ENCODE measurements at places on chromosomes 4 and X.

DNA sequence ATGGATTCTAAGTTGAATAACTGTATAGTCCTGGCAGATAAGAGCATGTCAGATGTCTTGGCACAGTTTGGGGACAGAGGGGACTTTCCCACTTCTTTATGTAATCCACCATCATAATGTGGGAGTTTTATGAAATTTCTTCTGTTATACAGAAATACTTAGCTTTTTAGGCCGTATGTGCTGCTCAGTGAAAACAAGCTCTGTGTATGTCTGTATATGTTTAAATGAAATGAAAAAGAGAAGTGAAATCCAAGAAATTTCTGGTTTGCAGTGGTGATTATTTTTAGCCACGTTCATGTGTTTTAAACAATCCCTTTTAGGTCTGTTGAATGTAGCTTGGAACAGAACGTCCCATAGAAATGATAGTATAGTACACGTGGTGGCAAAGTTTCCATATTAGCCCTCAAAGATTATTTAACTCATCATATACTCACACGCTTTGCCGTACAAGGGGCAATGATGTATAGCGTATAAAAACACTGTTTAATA is 41.0 kb downstream of the GAB1 start:
- DNase-seq, result no peak

DNA sequence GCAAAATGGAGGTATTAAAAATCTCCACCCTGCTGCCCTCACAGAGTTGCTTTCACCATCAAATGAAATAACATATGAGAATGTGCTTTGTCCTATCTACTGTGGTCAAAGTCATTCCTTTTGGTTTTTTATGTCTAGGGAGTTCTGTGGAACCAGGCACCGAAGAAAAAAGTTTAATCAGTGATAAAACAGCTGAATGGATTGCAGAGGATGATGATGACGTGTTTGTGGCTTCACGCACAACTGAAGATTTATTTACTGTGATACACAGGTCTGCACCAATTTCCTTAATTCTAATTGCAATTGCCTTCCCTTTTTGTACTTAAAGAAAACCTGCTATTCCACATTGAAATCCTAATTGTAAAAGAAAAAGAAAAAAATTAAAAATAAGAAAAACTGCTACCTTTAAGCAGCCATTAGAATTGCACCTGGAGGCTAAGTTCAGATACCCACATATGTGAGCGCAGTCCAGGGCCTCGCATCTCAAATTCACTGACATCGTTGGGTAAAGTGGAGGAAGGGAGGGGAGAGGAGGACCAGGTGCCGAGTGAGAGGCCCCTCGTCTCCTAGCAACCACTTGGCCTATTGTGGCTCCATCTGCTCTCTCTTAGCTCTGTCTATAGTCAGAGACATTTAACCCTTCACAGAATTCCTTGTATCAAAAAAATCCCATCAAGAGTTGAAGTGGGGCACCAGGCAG is 10.5 kb upstream of the RTL5 start:
- DNase-seq, result no peak

GRCh38 chrX:37918168-37918567 is 70.8 kb upstream of the DYNLT3 start:
- no peak for DNase-seq

- DNase-seq, result no peak
Measured at GRCh38 chr4:164012396-164013027, 518.0 kb downstream of the TMA16 start.

DNA sequence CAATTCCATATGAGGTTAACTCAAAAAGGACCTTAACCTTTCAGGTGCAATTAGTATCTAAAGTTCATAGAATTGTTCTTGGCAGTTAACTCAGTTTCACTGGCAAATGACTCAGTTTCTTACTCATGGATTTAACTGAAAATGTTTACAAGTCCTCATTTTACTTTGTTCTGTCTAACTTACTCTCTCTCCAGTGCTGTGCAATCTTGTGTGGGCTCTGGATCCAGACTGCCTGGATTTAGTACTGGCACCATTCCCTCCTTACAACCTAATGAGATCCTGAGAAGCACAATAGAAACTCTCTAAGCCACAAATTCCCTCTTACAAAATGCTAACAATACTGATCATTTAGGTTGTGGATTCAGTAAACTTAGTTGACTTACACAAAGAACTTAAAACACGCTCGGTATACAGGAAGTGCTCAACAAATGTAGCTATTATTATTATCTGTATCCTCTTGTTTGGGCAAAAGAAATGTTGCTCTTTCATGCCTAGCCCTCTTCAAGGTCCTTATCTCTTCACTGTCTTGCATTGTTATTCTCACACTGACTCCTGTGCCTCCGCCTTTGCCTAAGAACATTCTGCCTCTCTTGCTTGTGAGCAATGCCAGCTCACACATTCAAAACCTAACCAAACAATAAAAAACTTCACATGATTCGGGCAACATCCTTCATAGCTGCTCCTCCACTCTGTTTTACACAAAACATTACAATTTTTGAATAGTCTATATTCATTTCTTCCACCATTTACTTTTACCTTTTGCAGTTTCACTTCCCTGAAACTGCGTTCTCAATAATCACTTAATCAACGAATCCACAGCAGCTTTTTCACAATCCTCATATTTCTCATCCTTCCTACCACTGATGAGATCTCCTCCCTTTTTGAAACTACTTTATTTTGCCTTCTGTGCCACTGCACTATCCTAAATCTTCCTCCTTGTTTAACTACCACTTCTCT is 91.8 kb downstream of the PDE5A start:
- DNase-seq, result no peak

DNA sequence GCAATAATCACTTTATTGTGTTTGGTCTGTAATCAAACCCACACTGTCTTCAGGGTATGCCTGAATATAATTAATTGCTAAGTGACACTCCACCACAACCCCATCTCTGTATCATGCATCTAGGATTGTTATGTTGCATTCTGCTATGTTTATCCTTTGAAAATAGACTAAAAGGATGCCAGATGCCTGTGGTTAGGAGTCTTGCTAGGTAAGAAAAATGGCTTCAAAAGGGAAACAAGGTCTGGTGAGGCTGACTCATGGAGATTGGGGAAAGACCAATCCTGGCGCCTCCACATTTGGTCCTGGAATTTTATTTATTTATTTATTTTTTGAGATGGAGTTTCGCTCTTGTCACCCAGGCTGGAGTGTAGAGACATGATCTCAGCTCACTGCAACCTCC is 360.5 kb upstream of the SLC7A11 start:
- no peak for DNase-seq

DNA sequence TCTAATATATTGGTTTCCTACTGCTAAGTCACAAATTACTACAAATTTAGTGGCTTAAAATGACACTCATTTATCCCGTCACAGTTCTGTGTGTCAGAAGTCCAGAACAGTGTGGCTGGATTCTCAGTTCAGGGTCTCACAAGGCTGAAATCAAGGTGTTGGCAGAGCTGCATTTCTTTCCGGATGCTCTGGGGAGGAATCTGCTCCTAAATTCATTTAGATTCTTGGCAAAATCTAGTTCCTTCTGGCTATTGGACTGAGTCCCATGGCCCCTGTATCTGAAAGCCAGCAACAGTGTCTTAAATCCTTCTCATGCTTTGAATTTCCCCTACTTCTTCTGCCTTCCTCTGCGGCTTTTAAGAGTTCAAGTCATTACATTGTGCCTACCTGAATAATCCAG is 103.1 kb upstream of the BMP3 start:
- DNase-seq, result no peak

GRCh38 chrX:132071254-132071653 is 48.2 kb downstream of the STK26 start:
- no peak for DNase-seq
